Right ventricle myocardium superior (tissue), 1 donor: ENCODE measurements at places on chromosomes 12 and 14. TPM values are rescaled to one million over a fixed set of nuclear protein-coding genes. Genes with fewer than 3 reads are reported as not detected.

DNA sequence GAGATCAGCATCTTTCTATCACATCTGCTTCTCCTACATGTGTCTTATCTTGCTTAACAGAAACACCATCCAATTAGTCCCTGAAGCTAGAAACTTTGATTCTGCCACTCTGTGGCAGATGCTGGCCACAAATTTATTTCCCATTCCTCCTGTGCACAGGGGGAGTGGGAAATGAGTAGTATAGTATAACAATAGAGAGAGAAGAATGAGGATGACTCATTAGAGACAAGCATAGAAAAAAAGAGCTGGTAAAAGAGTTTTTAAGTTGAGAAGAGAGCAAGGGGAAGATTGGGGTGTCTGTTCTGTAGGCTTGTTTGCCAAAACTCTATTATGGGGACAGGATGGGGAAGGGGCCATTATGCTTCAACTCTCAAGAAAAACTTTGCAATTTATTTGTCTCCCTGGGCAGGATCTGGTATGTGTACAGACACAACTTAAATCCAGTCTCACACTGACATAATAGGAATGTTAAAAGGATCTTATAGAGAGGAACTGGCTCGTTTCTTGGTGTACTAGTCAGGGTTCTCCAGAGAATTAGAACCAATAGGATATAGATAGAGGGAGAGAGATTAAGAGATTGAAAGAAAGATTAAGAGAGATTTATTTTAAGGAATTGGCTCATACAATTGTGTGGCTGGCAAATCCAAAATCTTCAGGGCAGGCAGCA lies 142.6 kb upstream of the CPSF6 start:
- DNase-seq: no peak

DNA sequence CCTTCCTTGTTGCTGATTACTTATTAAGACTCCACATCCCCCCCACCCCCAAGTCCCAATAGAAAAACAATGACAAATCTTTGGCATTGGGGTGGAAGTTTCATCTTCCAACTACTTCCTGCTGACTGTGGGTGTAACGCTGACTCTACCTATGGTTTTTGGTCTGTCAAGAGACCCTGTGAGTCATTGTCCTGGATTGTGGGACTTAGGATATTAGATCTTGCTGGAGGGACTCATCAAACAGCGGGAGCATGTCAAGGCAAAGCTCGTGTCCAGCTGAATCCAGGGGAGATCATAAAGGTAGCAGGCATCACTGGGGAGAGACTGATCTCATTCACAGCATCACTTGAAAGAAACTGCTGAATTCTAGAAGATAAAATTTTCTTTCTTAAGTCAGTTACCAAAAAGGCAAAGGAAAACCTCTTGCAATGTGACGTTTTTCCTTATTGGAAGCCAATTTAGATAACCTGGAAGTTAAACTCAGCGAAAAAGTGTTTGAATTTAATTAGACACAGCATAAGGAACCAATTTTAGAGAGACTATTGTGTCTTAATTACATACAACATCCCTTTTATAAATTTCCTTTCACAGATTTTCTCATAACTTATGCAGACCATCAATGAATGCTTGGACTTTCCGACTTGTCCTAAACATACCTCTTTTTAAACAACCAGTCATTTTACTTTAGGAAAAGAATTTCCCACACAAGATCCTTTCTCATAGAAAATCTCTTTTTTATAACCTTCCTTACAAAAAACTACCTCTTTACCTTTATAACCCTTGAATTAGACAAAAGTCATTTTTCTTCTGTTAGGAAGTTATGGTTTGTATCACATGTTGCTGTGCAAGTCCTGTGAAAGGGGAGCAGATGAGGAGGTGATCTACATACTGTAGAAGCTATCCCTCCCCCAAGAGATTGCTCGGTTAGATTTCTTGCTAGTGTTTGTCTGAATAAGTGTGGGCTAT lies 94.6 kb upstream of the SCAF11 start:
- no peak for DNase-seq

- peak; percentile 64 for DNase-seq
Measured at GRCh38 chr14:104820669-104821228, 19.8 kb downstream of the ZBTB42 start.

GRCh38 chr14:51592836-51593235 lies 58.9 kb upstream of the FRMD6 start:
- DNase-seq: no peak

Gene CMKLR1
- 7.2 TPM for total RNA-seq

Gene VRK1
- total RNA-seq: 4.7 TPM

GRCh38 chr14:63745858-63746425 lies 18.1 kb upstream of the SGPP1 start:
- DNase-seq: no peak

Gene CLEC4A
- 0.38 TPM for total RNA-seq

DNA sequence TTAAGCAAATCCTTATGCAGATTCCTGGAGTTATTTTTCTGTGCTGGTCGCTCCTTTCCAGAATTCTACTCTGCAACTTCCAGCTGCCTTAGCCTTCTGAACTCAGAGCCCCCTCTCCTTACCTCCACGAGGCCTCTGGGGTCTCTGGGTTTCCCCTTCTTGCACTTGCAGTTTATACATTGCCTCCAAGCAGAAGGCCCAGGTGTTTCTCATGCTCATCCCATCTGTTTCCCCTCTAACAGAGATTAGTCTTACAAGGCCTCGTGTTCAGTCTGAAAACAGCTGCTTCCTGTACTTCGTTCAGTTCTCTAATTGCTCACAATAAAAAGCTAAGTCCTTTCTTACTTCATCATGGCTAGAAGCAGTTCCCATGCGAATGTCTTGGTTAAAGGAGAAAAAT lies 134.4 kb upstream of the FGD4 start:
- no peak for DNase-seq

DNA sequence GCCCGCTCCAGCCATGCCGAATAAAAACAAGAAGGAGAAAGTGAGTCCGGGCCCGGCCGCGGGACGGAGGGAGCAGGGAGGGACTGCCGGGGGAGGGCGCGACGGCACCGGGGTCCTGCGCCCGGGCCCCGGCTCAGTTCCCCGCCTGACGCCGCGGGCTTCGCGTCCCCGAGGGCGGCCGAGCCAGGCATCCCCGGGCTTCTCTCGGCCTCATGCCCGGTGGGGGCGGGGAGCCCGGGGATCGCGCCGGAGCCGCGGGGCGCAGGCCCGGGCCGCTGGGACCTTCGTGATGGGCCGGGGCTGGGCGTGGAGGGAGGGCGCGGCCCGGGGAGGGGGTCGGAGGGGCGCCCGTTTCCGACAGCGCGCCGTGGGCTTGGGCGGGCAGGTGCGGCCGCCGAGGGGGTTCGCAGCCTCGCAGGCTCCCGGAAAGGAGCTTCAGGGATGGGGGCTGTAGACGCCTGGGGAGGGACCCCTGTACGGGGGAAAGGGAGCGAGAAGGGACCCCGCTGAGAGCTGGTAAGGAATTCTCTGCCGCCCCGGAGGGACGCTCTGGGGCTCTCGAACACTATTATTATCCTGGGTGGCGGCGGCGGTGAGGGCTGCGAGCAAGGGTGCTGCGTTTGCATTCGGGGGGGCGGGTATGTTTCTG lies 496 bp downstream of the PPP2R5C start:
- DNase-seq: peak; percentile 68

- no peak for DNase-seq
Measured at GRCh38 chr14:79333198-79333546, 878.1 kb downstream of the DIO2 start.

DNA sequence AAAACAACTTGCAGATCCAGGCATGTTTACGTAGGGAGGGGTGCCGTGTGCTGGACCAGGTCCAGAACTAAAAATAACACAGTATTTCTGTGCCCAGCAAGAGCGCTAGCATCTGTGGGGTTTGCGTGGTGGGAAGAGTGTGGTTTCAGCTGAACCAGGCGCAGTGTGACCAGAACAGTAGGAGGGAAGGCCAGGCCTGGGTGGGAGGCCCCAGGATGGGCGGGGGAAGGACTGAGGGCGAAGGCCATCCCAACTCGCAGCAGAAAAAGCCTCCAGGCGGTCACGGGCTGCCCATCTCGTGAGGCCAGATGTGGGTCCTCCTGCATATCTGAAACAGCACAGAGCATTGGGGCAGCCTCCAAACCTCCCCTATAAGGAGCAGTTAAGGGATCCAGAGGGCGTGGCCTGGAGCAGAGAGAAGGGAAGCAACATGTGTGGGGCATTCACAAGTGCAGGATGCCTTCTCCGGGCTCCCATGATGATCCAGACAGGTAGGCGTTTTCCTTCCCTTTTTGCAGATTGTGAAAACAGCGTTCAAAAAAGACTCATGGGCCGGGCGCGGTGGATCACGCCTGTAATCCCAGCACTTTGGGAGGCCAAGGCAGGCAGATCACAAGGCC lies 17.8 kb upstream of the CD9 start:
- peak; percentile 55 for DNase-seq

Gene CAPZA3
- total RNA-seq: not detected

DNA sequence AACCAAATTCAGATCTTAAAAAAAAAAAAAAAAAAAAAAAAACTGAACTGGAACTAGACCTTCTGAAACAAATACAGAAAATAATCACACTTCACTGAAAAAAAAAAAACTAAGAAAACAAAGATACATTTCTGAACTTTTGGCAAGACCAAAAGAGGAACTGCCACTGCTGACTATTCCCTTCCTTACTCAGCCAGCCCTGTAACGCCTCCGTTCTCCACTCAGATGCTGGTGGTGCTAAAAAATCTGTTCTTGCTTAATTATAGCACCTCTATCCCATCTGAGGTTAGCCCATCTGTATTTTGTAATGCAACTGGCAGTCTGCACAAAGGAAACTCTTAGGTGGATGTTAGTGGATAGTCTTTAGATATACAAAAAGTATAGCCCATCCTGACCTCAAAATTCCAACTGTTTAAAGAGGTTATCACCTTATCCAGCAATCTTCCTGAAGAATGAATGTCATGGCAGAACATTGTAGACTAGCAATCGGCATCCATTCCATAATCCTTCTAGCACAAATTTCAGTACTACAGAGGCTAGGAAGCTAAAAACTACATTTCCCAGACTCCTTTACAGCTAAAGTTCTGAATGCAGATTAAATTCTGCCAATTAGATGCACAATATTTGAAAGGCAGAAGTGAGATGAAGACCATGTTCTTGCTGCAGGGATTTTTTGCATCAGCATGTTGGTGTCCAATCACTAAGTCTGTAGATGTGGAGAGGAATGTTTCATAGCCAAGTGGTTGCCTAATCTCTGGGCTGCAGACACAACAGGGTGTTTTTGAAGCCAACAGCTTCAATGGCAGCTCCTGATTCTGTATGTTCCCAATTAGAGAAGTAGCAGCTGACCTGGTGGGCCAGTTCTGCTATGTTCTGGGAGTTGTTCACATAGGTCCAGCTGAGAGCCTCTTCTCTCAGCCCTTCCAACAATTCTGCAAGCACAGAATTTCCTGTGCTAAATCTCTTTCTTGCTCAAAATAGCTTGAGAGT lies 5.7 kb downstream of the MAP3K9 start:
- no peak for DNase-seq

Gene CCNT1
- 17.5 TPM for total RNA-seq

Gene FAM216A
- 3.3 TPM for total RNA-seq

DNA sequence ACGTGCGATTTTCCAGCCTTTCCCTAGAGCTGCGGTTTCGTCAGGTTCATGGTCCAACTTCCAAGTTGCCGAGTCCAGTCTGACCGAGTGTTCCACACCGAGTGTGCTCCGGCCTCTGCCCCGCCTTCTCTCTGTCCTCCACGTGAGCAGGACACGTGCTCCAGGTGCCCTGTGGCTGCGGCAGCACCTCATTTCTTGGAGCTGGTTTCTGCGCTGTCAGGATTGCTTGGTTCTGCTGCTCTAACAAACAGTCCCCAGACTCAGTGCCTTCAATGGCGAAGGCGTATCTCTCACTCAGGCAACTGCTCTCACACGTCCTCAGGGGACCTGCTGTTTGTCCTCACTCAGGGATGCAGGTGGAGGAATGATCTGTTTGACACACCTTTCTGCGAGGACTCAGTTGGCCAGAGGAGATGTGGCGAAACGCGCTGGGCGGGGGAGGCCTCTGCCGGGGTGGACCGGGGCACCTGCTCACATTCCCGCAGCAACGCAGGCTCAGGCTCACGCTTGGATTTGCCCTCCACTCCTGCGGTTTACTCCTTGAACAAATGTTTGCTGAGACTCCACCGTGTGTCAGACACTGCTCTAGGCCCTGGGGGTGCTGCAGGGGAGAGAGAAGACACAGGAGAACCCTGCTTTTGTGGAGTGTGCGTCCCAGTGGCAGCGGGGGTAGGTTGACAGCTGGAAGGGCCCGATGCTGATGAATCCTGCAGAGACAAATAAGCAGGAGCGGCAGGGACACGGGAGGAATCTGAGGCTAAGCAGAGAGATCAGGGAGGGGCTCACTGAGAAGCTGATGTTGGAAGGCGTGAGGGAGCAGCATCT lies 63.4 kb upstream of the FBRSL1 start:
- DNase-seq: no peak
